Uterus (tissue), 4 donors: ENCODE measurements at places on chromosomes 2 and 18. TPM values are rescaled to one million over a fixed set of nuclear protein-coding genes. Genes with fewer than 3 reads are reported as not detected.

DNA sequence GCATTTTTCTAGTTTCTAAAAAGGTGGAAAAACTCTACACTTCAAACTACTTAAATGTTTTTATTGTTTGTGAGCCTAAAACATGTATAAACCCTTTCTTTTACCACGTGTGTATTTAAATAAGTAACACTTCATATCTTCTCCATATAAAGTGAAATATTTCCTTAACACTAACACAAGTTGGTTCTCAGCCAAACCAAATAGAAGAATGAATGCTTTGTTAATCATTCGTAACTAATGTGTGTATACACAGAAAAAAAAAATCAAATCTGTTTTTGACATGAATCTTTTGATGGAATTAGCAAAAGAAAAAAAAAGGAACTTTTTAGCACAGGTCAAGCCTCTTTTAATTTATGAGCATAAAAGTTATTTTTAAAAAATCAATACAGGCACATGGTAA, 89.3 kb downstream of the EHBP1 start:
- no peaks in the 10 kb centered on the region for H3K36me3 ChIP-seq
- H3K27me3 ChIP-seq = no peaks in the 10 kb centered on the region
- H3K4me3 ChIP-seq = no peak overlapping the region
- DNase-seq = no peak

DNA sequence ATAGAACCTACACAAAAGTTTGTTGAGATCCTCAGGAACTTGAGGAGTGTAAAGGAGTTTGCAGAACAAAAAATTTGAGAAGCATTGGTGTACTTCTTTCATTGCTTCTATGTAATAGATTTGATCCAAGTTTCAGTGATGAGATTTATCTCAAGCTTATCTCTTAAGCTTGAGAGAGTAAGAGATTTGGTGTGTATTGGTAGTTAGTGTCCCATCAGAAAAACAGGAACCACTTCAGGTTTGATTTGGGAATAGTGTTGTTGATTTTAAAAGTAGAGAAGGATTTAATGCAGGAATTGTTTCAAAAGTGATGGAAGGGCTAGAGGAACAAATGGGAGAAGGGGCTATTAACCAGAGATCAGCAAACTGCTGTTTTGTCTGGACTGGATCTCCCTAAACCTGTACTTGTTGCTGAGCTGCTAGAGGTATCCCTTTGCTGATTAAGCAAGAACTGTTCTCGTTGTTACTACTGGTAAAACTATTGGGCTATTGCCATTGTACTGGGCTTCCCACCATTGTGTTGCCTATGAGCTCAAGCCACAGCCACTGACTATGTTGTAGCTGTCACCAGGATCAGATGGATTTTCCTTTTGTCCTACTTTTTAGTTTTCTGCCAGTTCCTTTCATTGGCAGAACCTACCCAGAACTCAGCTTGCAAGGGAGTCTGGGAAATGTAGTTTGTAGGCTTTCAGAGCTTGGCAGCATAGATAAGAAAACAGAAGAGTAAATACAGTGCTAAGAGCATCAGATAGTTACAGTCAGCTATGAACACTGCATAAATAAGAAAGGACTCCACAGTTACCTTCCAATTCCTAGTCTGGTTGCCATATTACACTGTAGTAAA, 39.3 kb downstream of the RAB10 start:
- no peaks in the 10 kb centered on the region for H3K27me3 ChIP-seq
- no peak overlapping the region for H3K4me3 ChIP-seq
- no peaks in the 10 kb centered on the region for H3K36me3 ChIP-seq
- H3K4me1 ChIP-seq = no peaks in the 10 kb centered on the region
- no peak overlapping the region for H3K27ac ChIP-seq
- no peak for DNase-seq

- no peaks in the 10 kb centered on the region for H3K36me3 ChIP-seq
- no peak overlapping the region for H3K27ac ChIP-seq
- DNase-seq = no peak
- no peak overlapping the region for H3K4me3 ChIP-seq
- no peaks in the 10 kb centered on the region for H3K4me1 ChIP-seq
- H3K27me3 ChIP-seq = no peaks in the 10 kb centered on the region
Measured at GRCh38 chr18:34055227-34055626, 169.5 kb downstream of the NOL4 start.

RTP5 gene
- total RNA-seq = not detected

LRRC30 gene
- not detected for total RNA-seq
